ENCODE measurements at places on chromosomes 1 and 21.
A peak's percentile ranks its signal among the peaks of the same experiment; 100 is the strongest.

DNA sequence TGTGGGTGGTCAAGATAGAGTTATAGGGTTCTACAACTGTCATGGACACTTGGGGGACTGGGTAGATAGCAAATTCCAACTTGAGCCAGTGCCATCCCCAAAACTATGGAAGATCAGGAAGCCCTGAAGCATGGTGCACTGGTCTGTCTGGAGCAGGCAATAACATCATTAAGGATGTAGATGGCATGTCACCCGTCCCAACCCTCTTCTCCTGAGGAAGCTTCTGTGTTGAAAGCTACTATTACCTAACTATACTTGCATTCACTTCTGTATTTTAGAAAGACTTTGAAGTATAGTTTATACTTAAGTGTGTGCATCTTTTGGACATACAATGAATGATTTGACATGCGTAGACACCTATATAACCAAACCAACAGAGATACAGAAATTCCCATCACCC, 32.9 kb downstream of the RABIF start:
- DNase-seq, result no peak

GRCh38 chr1:7572654-7573152, 198.4 kb upstream of the VAMP3 start:
- no peak for DNase-seq

DNA sequence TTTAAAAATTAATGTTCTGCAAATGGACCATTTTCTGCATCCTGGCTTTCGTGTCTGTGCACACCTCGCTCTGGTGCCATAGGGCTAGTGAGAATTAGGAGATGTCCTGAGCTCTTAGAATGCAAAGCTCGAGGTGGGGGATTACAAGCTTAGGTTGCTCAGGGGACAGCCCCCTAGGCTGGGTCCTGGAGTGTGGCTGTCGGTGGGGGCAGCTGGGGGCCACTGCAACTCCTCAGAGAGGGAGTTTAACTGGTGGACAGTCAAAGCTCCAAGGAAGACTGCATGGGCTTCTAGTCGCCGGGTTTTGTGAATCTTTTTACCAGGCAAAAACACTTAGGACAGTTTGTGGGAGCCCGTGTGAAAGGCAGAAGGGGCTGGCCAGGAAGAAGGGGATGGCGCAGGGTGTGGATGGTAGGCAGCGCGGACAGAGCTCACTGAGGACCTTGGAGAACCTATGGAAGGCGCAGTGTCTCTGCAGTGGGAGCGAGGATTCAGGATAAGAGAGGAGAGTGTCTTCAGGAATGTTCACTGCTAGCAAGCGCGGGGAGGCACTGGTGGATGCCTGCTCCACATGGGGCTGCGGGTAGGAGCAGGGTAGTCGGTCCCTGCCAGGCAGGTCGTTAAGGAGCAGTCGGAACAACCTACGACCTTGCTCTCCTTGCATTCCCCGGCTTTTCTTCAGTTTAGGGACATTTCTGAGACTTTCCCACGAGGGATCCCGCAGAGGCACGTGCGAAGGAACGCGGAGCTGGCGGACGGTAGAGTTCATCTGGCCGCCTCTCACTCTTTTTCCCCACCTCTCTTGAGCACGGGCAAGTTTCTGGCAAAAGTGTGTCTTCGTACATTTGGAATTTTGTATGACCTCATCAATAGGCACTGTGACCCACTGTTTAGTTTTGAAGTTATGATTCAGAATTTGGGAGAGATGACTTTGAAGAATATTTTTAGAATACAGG, 12.9 kb upstream of the KCNE1 start:
- peak; percentile 73 for DNase-seq

DNA sequence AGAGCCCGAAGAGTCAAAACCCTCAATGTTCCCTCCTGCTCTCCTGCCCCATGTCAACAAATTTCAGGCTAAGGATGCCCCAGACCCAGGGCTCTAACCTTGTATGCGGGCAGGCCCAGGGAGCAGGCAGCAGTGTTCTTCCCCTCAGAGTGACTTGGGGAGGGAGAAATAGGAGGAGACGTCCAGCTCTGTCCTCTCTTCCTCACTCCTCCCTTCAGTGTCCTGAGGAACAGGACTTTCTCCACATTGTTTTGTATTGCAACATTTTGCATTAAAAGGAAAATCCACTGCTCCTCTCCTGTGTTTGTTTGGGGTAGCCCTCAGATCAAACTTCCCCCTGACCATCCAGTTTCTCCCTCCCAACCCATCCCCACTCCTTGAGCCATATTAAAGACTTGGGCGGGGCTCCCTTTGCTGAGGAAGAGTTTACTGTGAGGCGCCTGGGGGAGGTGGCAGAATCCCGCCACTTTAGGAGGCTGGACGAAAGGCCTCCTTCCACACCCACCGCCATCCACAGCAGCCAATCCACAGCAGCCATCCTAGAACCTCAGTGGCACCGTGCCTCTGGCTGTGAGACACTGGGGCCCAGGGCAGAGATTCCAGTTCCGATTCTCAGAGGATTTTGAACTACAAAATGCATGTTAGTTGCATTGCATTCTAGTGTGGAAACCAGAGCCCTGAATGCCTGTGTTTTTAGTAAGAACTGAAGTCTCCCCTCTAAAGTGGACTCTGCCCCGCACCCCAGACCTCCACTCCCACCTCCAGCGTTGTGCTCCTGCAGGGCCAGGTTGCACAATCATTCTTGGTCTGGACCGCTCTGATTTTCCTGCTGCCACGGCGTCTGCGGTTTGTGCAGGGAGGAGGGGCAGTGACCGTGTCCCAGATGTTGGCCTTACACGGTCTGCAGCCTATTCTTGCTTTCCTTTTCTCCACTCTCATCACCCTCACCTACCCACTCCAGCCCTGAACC, 3.0 kb downstream of the OLFML3 start:
- DNase-seq, result peak; percentile 91

DNA sequence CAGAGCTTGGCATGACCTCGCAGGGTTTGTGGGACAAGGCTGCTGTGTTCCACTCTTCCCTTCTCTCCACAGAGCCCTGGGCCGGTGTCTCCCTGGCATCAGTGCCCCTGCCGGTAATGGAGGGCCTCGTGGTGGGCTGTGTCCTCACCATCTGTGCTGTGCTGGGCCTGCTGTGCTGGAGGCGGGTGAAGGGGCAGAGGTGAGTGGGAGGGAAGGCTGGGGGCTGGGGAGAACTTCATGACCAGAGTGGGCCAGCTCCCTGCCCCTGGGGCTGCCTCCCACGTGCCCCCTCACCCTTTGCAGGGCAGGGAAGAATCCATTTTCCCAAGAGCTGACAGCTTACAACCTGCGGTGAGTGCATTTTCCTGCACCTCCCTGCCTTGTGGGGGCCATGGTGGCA, 12.0 kb upstream of the LGR6 start:
- no peak for DNase-seq

- no peak for DNase-seq
These were observed 38.1 kb downstream of the HHAT start for GRCh38 chr1:210366767-210367166.

GRCh38 chr1:56033321-56034037, 545.9 kb downstream of the PLPP3 start:
- no peak for DNase-seq

- DNase-seq, result peak; percentile 70
These were observed 470.6 kb downstream of the PTPRU start for GRCh38 chr1:29706936-29707335.

- DNase-seq, result peak; percentile 94
These were observed 2.8 kb upstream of the FAM131C start for GRCh38 chr1:16076031-16076864.

GRCh38 chr1:7526196-7526866, 244.8 kb upstream of the VAMP3 start:
- DNase-seq, result no peak

- DNase-seq, result peak; percentile 0
These were observed 1.9 kb upstream of the OR13G1 start for GRCh38 chr1:247681288-247681897.

- no peak for DNase-seq
These were observed 345.7 kb downstream of the BARHL2 start for GRCh38 chr1:90371448-90371813.

DNA sequence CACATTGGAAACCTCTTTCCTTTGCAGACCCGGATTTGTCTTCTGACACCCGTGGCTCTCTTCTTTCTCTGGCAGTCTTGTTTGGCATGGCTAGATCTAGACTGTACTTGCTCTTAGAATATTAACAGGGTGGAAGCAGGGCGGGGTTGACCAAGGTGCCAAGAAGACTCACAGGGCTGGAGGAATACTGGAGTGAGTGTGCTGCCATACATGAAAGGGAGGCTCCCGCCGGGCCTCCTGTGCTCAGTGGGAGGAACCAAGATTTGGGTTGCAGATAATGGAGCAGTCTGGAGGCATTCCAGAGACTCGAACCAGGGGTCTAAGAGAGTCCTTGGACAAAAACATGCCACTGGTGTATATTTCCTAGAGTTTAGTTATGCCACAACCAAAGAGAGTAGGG, 27.6 kb upstream of the SNX27 start:
- no peak for DNase-seq

- DNase-seq, result peak; percentile 75
These were observed 3.1 kb upstream of the ARHGEF2 start for GRCh38 chr1:155981266-155982088.

DNA sequence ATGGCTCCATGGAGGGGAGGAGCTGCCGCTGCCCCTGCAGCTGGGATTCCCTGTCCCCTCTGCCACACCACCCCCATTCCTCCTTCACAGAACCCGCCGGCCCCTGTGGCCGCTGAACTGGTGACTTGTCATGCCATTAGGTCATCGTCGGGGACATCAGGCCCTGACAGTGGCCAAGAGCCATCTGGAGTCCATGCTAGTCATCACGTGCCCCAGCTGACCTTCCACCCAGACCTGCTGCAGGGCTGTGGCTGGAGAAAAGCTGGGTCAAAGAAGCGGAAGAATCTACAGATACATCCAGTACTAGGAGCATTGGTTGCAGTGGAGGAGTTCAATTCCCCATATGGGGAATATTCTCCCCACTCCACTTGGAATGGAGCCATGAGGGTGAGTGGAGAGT, 78.1 kb downstream of the KCNJ15 start:
- DNase-seq, result no peak

DNA sequence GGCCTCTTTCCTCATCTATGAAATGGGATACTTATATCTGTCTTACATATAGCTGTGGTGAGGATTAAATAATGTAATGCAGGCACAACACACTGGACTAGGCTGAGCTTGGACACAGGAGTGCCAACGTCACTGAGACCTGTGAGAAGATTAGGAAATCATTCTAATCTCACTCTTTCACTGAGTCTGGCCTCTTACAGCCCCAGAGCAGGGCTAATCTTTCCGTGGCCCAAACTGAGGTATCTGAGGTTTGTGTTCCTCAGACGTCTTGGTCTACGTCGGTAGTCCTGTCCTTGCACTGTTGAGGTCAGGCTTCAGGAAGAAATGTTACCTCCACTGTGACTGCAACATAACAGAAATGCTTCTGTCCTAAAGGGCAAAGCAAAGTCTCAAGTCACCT, 22.6 kb upstream of the A3GALT2 start:
- no peak for DNase-seq

DNA sequence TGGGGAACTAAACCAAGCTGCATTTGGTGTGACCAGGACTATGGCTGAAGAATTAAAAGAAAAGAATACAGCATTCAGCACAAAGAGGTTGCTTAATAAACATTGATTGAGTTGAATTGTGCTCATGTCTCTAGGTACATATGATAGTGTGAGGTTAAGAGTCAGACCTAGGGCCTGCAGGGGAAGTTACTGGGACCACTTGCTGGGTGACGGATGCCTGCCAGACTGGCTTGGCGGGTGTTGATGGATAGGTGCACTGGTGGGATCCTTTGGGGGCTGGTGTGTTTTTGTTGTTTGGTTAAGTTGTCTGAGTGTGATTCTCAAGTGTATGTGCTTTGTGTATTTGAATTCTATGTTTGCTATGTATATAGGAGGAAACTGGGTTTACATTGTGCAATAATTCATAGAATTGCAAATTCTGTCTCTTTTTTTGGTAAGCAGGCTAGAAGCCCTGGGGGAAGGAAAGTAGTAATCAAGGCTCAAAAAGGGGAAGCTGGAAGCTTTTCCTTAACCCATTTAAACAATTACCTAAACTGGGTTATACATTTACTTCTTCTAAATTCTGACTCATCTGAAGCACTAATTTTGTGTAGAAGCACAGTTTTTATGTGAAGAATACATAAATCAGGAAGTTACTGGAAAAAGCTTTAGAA, 1.8 kb downstream of the CD101 start:
- peak; percentile 12 for DNase-seq

GRCh38 chr1:182615468-182616129, 11.4 kb upstream of the RGS16 start:
- DNase-seq, result peak; percentile 47

GRCh38 chr1:211333906-211334305, 7.3 kb downstream of the TRAF5 start:
- DNase-seq, result no peak

DNA sequence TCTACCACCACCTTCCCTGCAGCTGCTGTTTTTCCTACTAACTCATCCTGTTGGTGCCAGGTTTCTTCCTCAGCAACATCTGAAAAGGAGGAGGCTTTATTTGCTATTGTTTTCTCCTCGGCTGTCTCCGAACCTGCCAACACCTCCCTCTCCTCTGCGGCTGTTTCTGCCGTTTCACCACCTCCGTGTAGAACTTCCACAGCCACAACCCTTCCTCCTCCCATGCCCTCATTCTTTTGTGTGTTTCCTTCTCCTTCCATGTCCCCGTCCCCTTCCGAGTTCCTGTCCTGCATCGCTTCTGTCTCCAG, 59.0 kb upstream of the LRRC53 start:
- no peak for DNase-seq

DNA sequence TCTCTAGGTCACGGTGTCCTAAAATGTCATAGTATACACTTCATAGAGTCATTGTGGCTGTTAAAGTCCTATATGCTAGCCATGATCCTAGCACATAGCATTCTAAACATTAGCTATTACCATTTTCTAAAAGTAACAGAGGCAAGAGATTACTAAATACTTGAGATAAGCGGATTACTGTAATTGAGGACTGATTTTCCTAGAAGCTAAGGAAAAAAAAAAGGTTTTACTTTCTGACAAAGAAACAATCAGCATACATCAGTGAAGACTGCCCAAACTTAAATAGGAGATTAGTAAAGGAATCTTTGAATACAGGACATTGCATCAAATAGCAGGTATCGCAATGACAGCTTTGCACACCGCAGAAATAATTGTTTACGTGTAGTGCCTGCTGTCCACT, 91.3 kb upstream of the HNRNPU start:
- no peak for DNase-seq

DNA sequence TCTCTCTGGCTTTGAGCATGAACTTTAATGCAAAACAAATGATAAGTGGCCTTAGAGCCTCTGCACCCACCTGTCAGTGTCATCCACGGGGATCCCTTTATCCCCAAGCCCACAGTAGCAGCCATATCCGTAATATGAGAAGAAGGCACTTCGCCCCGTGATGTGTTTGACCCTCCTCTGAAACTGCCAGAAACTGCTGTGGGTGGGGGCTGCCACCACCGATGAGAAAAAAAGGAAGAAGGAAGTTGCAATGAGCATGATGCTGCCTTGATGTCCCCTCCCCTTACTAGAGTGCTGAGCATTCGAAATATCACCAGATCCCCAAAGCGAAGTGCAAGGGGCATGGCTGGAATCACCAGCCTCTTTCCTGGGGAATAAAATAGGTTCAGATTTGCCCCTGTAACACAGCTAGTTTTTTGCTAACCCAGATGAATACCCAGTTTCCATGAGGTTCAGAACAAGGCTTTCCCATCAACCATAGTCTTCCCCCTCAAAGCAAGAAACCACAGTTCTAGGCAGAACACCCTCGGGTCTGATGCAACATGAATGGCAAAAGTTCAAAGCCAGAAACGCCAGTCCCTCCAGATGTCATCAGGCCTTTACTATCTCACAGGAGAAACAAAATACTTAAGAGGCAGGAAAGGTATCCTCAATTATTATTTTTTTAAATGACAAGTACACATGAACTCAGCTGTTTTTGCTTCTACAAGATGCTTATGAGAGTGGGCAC, 10.8 kb upstream of the UBXN10 start:
- DNase-seq, result no peak

All from fibroblast of skin of right quadriceps (primary cell).